CD4-positive, alpha-beta T cell treated with Interleukin-6 for 4 hours (primary cell): ENCODE measurements at places on chromosomes 5 and 9.

DNA sequence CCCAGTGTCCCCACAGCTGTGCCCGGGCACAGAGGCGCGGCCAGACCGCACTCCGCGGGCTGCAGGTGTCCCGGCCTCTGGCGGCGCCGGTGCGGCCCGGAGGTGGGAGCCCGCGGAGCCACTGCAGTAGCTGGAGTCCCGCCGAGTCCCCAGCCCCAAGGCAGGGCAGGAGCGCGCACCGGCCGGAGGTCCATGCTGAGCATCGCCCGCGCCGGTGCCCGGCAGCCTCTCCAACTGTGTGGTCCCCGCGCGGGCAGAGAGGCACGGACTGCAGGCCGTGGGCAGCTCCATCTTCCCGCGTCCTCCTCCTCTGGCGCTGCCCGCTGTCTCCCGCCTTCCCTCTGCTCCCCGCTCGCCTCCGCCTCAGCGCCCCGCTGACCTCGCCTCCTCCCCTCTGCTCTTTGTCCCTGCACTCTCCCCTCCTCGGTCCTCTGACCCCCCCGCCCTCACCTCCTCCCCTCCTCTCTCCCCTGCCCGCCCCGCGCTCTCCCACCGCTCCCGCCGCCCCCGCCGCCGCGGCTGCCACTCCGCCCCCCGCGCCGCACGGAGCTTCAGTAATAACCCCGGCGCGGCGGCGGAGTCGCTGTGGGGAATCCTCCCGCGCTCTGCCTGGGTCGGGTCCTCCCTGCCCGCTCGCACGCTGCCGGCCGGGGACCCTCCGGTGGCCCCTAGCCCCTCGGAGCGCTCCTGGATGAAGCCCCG lies at the start of gene ADAMTS16:
Gene ADAMTS16, plus strand, starts transcription at position 554 of the 702 bp plus-strand sequence. Its CDS starts 138 bp downstream, at position 692.
- no peak for DNase-seq

DNA sequence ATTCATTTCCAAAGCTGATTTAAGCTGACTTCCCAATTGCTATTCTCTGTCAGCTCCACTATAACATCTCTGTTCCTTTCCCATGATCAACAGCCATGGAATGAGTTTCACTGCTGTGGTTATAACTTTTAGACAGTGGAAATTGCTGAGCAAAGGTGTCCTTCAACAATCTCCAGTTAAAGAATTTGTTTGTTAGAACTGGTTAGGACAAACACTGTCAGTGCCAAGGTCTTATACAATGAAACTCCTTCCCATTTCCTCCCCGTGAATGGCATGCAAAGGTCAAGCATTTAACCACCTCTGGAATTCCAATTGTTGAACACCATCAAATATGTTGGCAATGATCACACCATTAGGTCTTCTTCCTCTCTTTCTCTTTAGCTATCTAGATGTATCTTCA lies 45.7 kb upstream of the GHR start:
- DNase-seq = no peak

GRCh38 chr9:36679710-36680109 lies 107.0 kb downstream of the MELK start:
- DNase-seq = no peak

DNA sequence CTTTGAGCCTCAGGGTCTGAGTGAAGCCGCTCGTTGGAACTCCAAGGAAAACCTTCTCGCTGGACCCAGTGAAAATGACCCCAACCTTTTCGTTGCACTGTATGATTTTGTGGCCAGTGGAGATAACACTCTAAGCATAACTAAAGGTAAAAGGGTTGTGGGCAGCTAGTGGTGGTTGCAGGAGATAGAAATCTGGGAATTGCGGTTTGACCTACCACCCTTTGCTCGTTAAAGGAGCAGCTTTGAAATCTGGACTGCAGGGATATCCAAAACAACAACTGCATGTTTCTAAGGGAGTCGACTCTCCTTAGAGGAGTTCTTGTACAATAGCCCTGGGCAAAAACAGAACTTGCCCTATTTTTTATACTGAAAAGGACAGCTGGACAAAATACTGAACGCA lies 19.0 kb downstream of the ABL1 start:
- no peak for DNase-seq

DNA sequence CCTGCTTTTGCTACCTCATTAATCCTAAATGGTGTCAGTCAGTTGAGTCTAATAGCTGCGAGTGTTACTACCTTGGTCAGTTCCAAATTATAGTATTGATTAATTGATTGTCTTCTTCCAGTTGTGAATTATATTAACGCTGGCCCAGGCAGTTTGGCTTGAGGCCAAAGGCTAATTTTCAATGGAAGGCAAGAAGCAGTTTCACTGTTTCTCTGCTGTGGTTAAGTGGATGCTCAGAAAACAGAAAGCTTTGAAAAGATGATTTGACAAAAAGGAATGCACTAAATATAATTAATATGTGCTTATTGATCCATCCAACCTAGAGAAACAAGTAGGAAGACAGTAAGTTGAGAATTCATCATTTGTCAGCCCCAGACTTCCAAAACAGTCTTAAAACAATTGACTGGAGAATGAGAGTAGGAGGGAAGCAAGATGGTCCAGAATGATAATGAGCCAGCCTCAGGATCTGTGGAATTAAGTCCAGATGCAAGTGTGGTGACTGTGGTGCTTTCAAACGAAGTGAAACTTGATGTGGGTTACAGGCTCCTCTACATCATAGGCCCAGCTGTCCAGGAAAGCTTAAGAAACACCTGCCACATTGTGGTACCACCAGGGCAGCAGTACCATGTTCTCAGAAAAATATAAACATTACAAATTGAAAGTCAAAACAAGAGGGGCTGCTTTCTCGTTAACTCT lies 1371.0 kb upstream of the DMAC1 start:
- DNase-seq = no peak

- DNase-seq = no peak
Observed at GRCh38 chr9:15249042-15249818, 57.8 kb downstream of the TTC39B start.

DNA sequence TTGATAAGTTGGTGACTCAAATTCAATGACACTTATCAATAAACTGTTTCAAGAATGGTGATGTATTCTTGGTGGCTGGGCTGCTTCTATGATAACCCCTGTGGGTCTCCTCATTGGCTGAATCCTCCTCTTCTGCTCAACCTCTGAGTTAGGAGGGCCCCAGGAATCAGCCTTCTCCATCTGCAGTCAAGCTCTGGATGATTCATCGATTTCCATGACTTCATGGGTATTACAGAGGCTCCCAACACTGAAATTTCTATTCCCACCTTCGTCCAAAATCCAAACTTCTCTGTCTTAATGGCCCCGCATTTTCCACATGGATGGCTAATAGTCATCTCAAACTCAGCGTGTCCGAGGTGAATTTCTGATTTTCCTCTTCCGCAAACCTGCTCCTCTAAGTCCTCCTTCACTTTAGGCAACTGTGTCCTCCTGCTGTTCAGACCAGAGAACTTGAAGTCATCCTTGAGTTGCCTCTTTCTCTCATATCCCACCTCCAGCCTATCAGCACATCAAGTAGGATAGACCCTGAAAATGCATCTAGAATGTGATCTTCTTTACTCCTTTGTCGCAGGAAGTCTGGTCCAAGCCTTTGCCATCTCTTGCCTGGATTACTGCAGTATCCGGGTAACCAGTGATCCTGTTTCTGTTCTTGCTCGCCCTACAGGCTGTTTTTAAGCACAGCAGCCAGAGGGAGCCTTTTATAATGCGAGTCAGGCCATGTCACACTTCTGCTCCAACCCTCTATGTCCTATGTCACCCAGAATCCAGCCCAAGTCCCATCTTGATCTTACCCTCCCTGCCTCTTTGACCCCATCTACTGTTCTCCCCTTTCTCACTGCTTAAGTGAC lies 41.4 kb upstream of the IL7R start:
- DNase-seq = peak; percentile 51

GRCh38 chr9:17938035-17938655 lies 359.3 kb downstream of the SH3GL2 start:
- no peak for DNase-seq

- DNase-seq = no peak
Observed at GRCh38 chr5:92177926-92178487, 794.9 kb upstream of the ARRDC3 start.

DNA sequence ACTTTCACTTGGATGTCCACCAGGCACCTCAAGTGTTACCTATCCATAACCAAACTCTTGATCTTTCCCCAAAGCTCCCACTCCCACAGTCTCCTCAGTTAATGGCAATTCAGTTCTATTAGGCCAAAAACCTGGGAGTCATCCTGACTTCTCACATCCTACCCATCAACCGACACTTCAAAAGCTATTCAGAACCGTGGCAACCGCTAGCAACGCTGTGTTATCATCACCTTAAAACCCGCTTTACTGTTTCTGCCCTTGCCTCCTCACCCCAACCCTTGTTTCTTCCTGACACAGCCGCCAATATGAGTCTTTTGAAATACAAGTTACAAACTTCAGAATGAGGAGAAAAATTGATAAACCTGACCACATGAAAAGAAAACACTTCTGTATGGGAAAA lies 46.5 kb downstream of the MAPKAP1 start:
- DNase-seq = no peak

DNA sequence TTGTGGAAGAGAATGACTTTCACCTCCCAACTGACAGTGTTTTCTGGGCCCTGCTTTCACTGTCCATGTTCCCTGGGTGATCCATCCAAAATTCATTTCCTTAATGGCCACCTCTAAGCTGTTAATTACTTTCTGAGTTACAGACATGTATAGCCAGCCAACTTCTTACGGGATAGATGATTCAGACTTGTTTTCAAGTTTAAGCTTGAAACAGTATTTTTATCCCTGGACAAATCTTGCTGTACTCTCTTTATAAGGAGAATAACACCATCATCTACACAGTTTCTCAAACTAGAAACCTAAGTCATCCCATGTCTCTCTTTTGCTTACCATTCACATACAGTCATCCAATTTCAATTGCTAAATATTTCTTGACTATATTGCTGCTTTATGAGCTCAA lies 6.9 kb downstream of the FAM174A start:
- DNase-seq = no peak

- DNase-seq = no peak
Observed at GRCh38 chr5:100306000-100306399, 229.2 kb upstream of the FAM174A start.

DNA sequence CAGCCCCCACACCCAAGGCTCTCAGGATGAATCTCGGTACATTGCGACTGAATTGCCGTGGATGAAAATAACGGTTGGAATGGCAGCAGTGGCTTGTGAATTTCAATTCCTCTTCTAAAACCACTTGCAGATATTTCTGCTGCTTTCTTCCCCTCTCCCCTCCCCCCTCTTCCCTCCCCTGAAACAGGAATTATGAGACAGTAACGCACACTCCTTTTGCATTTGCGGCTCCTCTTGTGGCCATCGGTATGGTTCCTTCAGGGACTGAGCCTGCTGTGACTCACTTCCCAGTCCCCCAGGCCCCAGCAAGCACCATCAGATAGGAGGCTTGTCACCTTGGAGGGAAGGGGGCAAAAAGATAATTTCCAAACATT lies 9.7 kb downstream of the DCANP1 start:
- no peak for DNase-seq

GRCh38 chr5:41418220-41419031 lies 92.0 kb downstream of the PLCXD3 start:
- no peak for DNase-seq

- DNase-seq = no peak
Observed at GRCh38 chr5:22709743-22710142, 143.4 kb downstream of the CDH12 start.

DNA sequence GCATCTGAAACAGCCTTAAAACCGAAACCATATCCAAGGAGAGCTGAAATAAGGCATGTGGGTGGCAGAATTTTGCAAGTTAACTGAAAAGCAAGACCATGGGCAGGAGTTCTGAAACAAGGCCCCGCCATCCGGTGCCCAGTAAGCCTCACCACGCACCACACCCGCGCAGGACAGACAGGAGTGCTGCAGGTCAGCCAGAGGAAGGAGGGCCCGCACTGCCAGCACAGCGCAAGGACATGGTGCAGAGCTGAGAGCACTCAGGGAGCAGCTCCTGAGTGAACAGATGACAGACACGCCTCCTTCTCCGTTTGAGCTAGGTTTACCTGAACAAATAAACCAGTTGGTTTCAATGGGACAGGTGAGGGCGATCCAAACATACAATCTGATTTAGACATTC lies 16.5 kb upstream of the ISCA1 start:
- no peak for DNase-seq

- no peak for DNase-seq
Observed at GRCh38 chr5:71782393-71782770, 63.3 kb downstream of the CARTPT start.

DNA sequence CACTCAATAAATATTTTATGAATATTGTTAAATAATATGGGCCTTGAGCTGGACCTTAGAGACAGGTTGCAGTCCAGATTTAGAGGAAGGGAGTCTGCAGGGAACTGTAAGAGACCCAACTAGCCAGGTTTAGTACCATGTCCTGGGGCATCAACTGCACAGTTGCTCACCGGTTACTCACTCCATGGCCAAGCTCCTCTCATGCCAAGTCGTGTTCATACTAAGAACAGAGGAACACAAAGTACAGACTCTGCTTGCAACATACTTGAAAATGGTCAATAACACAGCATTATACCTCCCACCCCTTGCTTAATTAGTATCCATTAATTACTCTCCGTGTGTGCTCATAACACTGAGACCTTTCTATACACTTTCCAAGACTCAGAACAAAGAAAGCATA lies 317.6 kb upstream of the PIK3R1 start:
- no peak for DNase-seq

DNA sequence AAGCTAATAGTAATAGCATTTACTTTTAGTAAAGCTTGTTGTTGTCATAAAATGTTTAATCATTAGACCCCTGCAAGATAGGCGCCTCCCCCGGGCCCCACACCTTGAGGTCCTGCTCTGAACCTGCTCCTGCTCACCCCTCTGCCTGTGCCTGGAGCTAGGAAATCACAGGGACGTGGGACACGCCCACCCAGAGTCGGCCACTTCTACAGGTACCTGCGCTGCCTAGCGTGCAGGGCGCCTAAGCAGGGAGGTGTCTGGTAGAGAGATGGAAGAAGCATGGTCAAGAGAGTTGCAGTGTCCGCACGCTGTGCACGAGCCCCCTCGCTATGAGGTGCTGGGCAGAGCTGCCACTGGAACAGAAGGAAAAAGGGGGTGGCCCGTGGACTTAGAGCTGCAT lies 52.6 kb downstream of the HINT1 start:
- no peak for DNase-seq

DNA sequence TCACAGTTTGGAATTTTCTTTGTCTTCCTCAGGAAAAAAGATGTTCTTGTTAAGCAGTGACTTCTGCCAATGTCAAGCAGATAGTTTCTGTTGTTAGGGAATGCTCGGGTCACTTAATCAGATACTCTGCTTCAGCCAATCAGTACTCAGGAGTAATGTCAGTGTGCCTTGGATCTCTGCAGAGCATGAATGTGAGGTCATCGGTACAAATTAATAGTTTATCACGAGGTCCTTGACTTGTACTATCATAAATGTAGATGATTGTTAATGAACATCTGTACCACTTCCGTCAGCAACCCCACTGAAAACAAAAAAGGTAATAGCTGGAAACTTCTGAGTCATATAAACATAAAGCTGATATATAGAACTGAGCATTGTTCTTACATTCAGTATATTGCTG lies 73.6 kb downstream of the FBXL7 start:
- DNase-seq = no peak

GRCh38 chr9:116288658-116289057 lies 135.1 kb downstream of the PAPPA start:
- DNase-seq = no peak

- no peak for DNase-seq
Observed at GRCh38 chr5:115542651-115543364, 1.8 kb downstream of the FEM1C start.
